ENCODE measurements at places on chromosomes 11 and 22.

DNA sequence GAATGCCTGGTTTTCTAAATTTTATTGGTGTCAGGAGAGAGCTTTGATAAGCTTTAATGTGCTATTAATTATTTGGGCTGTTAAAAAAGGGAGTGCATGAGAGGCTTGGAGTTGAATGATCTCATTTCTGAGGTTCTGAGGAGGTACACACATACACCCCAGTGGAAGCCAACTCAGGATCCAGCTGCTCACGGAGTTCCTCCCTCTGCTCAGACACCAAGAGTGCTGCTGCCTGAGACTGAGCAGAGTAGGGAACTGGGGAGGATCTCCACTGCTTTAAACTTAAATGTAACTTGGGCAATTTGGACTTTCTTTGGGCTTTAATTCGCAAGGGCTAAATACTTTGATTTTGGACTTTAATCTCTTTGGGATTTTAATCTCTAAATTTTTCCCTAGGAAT, 414.4 kb upstream of the CADM1 start:
- DNase-seq = no peak

GRCh38 chr11:44893846-44894617, 56.7 kb downstream of the TP53I11 start:
- no peak for DNase-seq

GRCh38 chr11:97149741-97150140, 759.9 kb downstream of the JRKL start:
- DNase-seq = no peak

DNA sequence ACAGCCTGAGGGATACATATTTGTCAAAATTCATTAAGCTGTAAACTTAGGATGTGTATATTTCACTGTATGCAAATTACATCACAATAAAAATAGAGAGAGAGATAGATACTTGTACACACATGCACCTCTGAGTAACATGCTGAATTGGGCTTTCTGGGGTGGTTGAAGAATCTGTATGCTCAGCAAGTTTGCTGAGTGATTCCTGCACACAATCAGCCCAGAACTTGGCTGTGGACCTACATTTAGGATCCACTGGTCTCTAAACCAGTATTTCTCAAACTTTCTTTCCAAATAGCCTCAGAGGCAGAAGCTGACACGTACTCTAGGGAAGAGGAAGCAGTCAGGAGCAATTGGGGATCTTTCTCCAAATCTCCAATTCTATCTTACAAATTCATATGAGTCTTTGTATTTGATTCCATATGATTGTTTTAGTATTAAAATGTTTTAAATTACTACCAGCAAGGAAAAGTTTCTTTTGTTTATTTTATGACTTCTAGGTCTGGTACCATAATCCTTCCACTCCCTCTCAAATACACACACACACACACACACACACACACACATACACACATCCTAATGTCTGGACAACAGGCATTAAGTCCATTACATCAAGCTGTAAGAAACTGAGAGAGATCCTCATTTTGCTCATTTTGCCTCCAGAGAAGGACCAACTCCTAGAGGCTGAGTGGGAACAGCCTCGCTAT, 20.0 kb downstream of the SYT13 start:
- DNase-seq = no peak

GRCh38 chr22:44661070-44661469, 40.9 kb upstream of the PRR5 start:
- DNase-seq = no peak

DNA sequence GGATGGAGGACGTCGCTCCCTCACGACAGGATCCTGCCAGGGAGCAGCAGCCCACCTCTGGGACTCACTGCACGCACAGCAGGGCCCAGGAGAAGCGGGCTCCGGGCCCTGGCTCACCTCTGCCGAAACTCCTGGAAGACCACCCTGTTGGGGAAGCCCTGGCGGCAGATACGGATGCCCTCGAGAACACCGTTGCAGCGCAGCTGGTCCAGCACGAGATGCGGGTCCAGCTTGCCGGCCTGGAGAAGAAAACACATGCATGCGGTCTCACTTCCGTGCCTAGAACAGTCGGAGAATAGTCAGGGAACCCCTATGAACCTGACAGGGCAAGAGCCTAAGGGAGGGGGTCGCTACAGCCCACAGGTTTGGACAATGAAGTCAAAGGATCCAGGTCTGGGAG, 52.9 kb downstream of the APOL1 start:
- no peak for DNase-seq

DNA sequence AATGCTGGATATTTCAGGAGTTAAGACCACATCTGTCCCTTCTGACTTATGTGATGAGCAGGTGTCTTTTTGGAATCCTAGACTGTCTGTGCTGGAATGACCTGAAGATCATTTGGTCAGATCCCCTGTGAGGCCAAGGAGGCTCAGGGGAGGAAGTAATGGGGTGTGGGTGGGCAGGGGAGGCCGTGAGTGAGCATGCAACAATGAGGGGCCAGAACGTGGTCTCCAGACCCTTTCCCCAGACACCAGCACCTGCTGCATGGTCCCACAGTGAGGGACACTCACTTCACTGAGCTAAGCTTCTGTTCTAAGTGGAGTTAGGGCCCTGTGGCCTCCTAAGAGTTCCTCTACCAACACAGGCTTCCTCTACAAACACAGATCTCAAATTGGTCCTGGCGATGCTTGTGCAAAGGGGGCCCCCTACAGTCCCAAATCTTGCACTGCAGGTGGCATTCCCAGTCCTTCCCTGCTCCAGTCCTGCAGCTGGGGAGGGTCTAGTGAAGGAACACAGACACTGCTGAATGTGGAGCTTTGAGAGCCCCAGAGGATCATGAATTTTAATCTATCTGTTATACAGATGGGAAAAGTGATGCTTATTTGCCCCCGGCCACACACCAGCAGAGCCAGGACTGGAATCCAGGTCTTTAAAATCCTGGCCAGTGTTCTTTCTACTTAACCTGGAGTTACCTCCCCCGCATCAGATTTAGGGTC, 7.4 kb downstream of the USP2 start:
- no peak for DNase-seq

- DNase-seq = no peak
Observed at GRCh38 chr22:35988030-35988429, 40.6 kb downstream of the RBFOX2 start.

GRCh38 chr11:61147271-61147670, 14.0 kb downstream of the VPS37C start:
- no peak for DNase-seq

- DNase-seq = no peak
Observed at GRCh38 chr22:48173061-48173772, 1410.8 kb downstream of the TBC1D22A start.

DNA sequence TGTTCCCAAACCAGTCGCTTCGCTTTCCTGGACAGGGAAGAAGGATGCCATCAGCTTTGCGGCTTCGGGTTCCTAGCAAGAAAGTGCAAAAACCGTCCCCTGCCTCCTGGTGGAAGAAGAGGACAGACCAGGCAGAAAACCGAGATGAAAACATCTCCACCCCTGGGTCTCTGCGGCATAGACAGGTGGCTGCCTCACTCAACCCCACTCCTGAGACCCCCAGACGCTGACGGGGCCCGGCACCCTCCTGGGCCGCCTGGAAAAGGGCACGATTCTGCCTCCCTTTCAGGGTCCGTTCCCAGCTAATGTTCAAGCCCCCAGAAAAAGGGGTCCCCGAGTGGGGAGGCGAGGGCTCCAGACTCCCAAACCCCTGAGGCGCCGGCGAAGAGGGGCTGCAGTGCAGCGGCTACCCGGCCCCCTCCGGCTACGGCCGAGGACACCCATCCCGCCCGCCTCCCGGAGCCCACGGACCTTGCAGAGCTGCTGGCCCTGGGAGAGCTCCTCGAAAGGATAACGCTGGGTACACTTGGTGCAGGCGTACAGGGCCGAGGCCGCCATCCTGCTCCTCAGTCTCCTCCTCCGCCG, 569 bp downstream of the FAM76B start:
- peak; percentile 42 for DNase-seq

GRCh38 chr11:46363031-46363407, 15.8 kb downstream of the DGKZ start:
- DNase-seq = no peak

GRCh38 chr11:125519860-125520834, 24.1 kb upstream of the FEZ1 start:
- no peak for DNase-seq

DNA sequence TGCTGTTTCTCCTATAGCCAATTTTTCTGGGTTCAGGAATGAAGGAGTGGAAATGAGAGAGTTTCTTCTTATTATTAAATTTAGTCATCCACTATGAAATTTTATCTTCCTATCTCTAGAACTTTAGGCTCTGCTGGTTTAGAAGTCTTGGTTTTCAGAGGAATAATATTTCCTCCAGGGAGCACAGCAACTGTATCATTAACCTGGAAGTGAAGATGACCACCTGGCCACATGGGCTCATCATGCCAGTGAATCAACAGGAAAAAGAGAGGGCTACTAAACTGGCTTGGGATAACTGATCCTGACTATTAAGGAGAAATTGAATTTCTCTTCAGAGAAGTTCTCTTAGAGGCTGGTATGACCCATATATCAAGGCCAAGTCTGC, 44.4 kb downstream of the ADM start:
- no peak for DNase-seq

- no peak for DNase-seq
Observed at GRCh38 chr22:39901565-39902146, 772 bp downstream of the GRAP2 start.

GRCh38 chr22:29734406-29734805, 14.6 kb downstream of the CABP7 start:
- no peak for DNase-seq

DNA sequence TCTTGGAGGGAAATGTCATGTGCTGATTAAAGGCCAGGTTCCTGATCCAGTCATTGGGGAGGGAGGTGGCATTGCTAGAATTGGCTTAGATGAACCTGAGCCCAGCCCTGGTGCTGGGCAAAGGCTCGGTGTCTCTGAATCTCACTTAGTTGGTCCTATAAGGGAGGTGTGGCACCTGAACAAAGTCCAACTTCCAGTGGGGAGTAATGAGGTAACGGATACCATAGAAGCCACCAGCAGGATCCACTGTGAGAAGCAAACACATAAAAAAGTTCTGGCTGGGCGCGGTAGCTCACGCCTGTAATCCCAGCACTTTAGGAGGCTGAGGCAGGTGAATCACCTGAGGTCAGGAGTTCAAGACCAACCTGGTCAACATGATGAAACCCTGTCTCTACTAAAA, 26.6 kb downstream of the PRDM11 start:
- DNase-seq = no peak

DNA sequence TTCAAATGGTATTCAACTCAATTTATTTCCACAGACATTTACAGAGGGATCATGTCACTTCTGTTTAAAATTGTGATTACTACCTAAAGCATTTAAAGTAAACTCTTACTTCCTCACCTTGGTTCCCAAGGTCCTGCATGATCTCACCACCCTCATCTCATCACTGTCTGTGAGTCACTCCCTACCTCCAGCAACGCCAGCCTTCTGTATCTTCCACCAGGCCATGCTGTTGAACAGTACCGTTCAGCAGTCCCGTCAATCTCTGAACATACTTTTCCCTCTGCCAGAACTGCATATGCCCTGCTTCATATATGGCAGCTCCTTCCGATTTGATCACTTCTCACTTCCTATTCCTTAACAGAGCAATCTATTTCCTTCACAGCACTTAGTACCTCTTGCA, 2.0 kb downstream of the FBXO3 start:
- no peak for DNase-seq

- no peak for DNase-seq
Observed at GRCh38 chr11:124916370-124916710, 2.7 kb upstream of the HEPN1 start.

GRCh38 chr11:73401217-73401923, 25.2 kb downstream of the RELT start:
- no peak for DNase-seq

GRCh38 chr11:64234647-64235379, 429 bp downstream of the VEGFB start:
- DNase-seq = peak; percentile 78

- no peak for DNase-seq
Observed at GRCh38 chr11:82756765-82757639, 23.3 kb upstream of the FAM181B start.

DNA sequence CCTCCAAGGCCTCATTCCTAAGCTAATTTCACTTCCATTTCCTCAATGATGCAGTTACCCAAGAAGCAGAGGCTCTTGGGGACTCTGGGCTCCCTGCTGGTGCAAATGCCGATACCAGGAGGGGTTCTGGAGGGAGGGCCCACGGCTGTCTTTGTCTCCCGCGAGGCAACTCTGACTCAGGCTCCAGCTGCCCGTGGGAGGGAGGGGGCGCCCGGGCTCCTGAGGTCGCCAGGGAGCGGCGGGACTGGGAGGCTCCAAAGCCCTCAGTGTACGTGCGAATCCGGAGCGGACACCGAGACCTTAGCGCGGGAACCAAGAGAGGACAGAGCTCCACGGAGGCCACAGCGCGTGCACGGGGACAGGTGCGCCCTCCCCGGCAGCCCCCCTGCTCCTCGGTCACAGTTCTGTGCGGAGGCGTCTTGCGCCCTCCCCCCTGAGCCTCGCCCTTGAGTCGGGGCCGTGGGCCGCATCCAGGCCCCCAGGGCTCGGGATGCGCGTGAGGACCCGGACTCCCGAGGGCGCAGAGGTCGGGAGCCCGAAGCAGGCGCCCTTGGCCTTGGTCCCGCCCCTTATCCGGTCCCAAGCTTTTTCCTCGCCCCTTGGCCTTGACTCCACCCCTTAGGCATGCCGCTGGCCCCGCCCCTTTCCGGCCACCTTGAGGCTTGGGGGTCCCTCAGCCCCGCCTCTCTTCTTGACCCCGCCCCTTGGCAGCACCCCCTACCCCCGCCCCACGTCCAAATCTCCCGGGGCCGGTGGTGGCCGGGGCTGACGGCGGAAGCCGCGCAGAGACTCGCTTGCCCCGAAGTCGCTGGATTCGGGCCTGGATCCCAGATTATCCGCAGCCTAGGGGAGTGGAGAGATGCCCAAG, 4.7 kb upstream of the SHISA8 start:
- peak; percentile 88 for DNase-seq

GRCh38 chr11:77446911-77447629, 26.8 kb downstream of the PAK1 start:
- no peak for DNase-seq

DNA sequence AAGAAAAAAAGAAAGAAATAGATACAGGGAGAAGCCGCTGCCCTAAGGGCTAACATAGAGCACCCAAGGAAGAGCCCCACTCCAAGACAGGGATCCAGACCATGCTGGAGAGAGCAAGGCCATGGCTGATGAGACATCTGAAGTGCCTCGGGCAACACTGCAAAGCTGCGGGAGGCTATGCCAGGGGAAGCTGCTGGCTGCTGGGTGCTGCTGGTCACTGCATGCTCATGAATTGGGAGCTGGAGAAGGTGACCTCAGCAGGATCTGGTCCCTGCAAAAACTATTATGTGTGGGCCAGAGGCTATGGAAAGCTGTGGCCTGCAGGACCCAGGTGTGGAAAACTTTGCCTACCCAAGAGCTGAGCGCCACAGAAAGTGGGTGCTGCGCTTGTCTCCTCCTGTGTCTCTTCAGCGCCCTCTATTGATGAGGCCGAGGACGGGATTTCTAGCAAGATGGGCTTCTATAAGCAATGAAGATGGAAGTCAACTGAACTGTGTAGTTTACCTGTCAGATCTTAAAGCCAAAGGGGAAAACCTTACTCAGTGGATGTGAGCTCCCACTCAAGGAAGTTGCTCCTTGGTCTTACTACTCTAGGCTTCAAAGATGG, 17.3 kb upstream of the SLC29A2 start:
- peak; percentile 60 for DNase-seq

- DNase-seq = no peak
Observed at GRCh38 chr11:18804199-18804999, 12.8 kb upstream of the PTPN5 start.
